KG1 (cell line): ENCODE measurements at places on chromosomes 7 and 10.

DNA sequence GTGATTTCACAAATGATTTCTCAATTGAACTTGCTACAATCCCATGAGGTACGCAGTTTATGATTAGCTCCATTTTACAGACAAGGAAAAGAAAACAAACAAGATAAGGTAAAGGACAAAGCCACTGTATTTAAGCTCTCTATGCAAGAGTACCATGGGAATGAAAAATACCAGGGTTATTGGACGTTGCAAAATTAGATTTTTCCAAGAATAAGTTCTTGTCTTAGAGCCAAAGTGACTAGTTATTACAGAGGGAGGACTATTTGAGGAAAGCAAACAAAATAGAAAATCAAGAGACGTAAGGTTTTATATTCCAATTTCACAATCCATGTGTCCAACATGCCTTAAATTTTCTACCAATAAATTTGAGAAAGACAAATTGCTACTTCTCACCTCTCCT is 97.9 kb upstream of the PTN start:
- DNase-seq: no peak

DNA sequence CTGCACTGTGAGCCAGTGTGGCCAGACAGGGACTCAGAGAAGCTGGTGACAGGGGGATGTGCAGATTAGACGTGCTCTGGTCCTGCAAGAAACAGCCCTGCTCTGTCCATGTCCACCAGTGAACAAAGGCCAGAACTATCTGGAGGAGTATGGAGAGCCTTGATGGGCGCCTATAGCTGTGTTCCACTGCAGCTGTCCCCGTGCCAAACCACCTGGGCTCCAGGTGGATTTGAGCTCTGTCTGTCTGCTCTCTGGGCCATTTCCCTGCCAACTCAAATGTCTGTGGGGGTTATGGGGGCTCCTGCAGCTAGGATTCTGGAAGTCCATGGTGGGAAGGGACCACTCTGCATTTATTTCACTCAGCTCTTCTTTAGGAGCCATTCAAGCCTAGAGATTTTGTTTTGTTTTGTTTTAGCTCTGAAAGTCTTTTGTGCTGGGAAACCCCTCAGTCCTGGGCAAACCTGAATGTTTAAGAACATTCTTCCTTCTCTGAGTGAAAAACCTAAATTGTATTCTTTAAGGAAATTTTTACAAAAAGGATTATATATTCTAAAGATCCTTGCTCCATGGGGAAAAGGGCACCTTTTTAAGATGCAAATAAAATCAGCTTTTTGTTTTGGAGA is 1039.5 kb upstream of the SORCS1 start:
- DNase-seq: no peak

GRCh38 chr10:76086170-76086760 is 654.8 kb downstream of the LRMDA start:
- no peak for DNase-seq

DNA sequence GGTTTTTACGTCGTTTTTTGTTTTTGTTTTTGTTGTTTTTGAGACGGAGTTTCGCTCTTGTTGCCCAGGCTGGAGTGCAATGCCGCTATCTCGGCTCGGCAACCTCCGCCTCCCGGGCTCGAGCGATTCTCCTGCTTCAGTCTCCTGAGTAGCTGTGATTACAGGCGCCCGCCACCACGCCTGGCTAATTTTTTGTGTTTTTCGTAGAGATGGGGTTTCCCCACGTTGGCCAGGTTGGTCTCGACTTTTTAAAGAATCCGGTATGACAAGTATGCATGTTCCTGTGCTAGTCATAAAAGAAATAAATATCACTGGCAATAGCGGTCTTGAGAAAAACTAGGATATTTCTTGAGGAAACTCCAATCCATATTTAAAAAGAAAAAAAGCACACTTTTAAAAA is 2.7 kb upstream of the ARL4A start:
- DNase-seq: no peak

- DNase-seq: no peak
Observed at GRCh38 chr7:142927085-142927745, 6.3 kb downstream of the TRPV5 start.

DNA sequence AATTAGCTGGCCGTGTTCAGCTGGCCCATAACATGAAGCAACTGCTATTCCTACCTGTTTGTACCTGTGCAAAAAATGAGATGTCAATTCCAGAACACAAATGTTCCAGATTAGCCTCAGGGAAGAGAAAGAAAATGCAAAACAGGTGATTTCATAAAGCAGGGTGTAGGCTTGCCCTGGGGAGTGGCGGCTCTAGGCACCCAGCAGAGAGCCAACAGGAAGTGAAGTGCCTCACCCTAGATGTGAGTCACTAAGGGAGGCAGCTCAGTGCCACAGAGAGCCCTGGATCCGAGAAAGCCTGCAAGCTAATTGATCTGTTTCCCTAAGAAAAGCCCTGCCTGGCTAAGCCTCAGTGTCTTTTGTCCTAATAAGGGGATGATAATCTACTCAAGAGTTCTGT is 240.0 kb downstream of the ARHGAP21 start:
- no peak for DNase-seq

- no peak for DNase-seq
Observed at GRCh38 chr7:45185864-45186250, 28.3 kb downstream of the RAMP3 start.

DNA sequence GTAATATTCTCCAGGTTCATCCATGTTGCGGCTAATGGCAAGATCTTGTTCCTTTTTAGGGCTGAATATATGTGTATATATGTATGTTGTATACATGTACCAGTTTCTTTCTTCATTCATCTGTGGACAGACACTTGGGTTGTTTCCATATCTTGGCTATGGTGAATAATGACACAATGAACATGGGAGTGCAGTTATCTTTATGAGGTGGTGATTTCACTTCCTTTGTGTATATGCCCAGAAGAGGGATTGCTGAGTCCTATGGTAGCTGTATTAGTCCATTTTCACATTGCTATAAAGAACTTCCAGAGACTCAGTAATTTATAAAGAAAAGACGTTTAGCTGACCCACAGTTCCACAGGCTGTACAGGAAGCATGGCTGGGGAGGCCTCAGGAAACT is 17.1 kb upstream of the TSPAN15 start:
- no peak for DNase-seq

GRCh38 chr7:2173189-2173827 is 59.4 kb downstream of the MAD1L1 start:
- no peak for DNase-seq

- DNase-seq: no peak
Observed at GRCh38 chr10:84590327-84591193, 262.2 kb downstream of the CCSER2 start.

- no peak for DNase-seq
Observed at GRCh38 chr7:132590162-132590561, 13.9 kb upstream of the PLXNA4 start.

- no peak for DNase-seq
Observed at GRCh38 chr10:78533098-78533497, 499.4 kb downstream of the RPS24 start.

- DNase-seq: peak; percentile 13
Observed at GRCh38 chr7:87875151-87876039, 765 bp downstream of the SLC25A40 start.

GRCh38 chr7:45027774-45028114 is 27.7 kb downstream of the CCM2 start:
- no peak for DNase-seq

DNA sequence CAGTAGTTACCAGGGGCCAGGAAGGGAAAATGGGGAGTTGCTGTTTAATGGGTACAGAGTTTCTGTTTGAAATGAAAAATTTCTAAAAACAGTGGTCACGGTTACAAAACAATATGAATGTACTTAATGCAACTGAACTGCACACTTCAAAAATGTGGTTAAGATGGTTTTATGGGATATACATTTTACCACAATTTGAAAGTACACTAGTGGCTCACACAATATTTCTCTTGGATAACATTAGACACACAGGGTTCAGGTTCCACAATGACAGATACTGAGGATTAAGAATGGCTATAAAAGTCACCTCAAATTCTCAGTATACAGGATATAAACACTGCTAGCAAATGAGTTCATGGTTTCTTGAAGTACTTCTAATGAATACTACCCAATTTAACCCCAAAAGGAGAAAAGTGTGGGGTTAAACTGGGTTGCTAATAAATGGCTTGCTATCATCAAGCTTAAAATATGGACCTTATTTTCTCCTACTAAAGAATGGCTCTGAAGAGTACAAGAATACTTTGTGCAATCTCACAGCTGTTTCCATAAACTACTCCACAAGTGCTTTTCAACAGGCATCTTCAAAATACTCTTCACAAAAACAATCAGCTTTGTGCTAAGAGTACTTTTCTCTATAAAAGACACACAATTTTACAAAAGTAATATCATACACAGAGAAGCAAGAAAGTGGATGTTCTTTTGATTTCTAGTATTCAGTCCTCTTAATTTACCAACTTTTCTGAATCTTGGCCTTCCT is 92.9 kb downstream of the SRPK2 start:
- DNase-seq: no peak

GRCh38 chr7:17940951-17941431 is 697 bp upstream of the SNX13 start:
- no peak for DNase-seq

DNA sequence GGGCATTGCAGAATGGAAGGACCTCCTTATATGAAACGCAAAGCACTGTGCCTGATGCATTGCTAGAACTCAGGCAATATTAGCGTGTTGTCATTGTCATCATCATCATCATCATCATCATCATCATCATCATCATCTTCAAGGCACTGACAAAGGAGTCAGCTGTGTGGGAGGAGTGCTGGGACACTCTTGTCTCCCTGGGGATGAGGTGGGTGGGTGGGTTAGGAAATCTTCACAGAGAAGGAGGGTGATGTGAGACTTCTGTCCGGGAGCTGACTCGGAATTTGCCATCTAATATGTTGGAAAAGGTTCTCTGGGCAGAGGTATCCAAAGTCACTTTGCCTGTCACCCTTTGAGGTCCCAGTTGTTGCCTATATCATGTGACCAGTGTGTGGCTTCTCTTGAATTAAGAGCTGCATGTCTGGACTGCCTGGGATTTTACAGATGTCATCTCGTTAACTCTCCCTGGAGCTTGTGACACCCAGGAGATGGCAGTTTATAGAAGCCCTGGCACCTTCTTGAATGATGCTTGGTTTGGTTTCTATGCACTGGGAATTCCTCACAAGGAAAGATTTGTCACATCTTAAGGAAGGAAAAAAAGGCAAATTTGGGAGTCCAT is 7.1 kb downstream of the HTRA1 start:
- no peak for DNase-seq

DNA sequence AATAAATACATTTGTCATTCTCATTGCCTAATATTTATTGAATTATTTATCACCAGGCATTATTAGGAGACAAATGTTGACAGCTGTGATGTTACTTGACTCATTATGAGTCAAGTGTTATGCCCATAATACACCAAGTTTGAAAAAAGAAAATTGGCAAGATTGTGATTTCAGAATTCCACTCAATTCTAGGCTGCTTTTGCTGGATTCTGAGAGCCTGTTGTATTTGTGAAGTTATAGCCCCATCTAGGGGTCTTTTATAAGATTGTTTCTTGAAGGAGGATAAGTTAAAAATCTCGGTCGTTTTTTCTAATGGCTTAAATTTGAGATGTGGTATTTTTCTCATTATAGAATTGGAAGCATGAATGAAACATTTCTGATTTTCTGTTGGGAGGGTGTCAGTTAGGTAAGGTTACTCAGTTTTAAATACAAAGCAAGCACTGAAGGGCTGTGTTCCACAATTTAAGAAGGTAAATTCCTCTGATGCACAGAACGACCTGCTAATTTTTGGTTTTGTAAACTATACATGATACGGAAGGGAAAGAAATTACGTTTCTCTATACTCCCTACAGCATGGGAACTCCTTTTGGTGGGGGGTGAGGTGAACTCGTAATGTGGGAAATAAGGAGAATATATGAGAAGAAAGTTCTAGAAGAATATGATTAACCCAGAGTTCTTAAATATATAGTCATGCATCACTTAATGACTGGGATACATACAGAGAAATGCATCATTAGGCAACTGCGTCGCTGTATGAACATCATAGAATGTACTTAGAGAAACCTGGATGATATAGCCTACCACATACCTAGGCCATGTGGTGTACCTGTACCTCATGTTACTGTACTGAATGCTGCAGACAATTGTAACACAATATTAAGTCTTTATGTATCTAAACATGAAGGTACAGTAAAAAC is 2.6 kb downstream of the STK31 start:
- DNase-seq: peak; percentile 28

- no peak for DNase-seq
Observed at GRCh38 chr7:149180722-149181449, 14.5 kb upstream of the ZNF282 start.

DNA sequence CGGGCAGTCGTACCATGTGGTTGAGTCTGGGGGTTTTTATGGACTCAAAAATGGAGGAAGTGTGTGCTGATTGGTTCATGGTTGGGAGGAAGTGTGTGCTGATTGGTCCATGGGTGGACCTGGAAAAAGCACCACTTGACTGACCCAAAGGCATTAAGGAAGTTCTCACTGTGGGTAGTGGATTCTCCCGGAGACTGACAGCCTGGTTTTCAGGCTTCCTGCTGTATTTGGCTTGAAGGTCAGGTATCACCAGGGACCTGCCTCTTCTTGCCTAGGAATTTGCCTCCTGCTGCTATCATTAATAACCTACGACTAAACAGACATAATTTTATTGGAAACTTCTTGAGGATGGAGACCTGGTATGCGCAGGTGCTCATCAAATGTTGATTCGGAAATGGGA is 268.8 kb upstream of the LRGUK start:
- DNase-seq: no peak

- DNase-seq: peak; percentile 34
Observed at GRCh38 chr7:22569586-22570321, 69.8 kb upstream of the STEAP1B start.

GRCh38 chr7:116139007-116139406 is 71.3 kb upstream of the TES start:
- no peak for DNase-seq

- no peak for DNase-seq
Observed at GRCh38 chr7:112708236-112708635, 82.0 kb downstream of the TMEM168 start.

GRCh38 chr7:107715531-107715930 is 28.4 kb upstream of the CBLL1 start:
- DNase-seq: no peak

GRCh38 chr7:110646804-110647203 is 444.1 kb upstream of the LRRN3 start:
- no peak for DNase-seq

- DNase-seq: no peak
Observed at GRCh38 chr10:33963729-33964128, 629.3 kb upstream of the NRP1 start.

GRCh38 chr7:80107278-80107677 is 27.4 kb upstream of the GNAI1 start:
- DNase-seq: peak; percentile 84

GRCh38 chr7:95690367-95690947 is 81.9 kb upstream of the DYNC1I1 start:
- DNase-seq: no peak

DNA sequence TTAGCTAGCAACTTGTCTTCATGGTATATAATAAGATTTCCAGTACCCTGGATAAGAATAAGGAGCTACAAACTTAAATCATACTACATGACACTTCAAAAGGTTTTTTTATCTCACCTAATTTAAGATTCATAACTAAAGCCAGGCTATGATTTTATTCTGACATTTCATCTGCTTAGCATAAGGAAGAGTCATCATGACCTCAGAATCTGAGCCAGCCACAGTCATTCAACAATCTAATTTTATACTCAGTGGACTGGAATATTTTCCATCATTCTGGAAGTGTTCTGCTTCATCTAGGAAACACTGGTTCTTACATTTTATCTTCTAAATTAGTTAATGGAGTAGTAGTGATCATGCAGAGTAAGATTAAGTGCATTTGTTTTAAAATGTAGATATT is 102.1 kb upstream of the KCND2 start:
- DNase-seq: no peak
